ENCODE measurements at places on chromosomes 2 and 18.

- H3K36me3 ChIP-seq, result no peaks in the 10 kb centered on the region
- no peak overlapping the region for H3K4me3 ChIP-seq
- no peaks in the 10 kb centered on the region for H3K27me3 ChIP-seq
- DNase-seq, result no peak
These were observed 25.1 kb upstream of the IL1R1 start for GRCh38 chr2:102117472-102117858.

GRCh38 chr18:4599312-4599711 is 144.2 kb upstream of the DLGAP1 start:
- no peaks in the 10 kb centered on the region for H3K27me3 ChIP-seq
- no peak overlapping the region for H3K27ac ChIP-seq
- H3K4me3 ChIP-seq, result no peak overlapping the region
- H3K36me3 ChIP-seq, result no peaks in the 10 kb centered on the region
- no peak for DNase-seq

- H3K4me1 ChIP-seq, result no peaks in the 10 kb centered on the region
- H3K4me3 ChIP-seq, result no peak overlapping the region
- no peak for DNase-seq
- H3K36me3 ChIP-seq, result no peaks in the 10 kb centered on the region
- H3K27me3 ChIP-seq, result no peaks in the 10 kb centered on the region
- H3K27ac ChIP-seq, result no peak overlapping the region
These were observed 9.8 kb upstream of the SAP130 start for GRCh38 chr2:128037649-128038048.

DNA sequence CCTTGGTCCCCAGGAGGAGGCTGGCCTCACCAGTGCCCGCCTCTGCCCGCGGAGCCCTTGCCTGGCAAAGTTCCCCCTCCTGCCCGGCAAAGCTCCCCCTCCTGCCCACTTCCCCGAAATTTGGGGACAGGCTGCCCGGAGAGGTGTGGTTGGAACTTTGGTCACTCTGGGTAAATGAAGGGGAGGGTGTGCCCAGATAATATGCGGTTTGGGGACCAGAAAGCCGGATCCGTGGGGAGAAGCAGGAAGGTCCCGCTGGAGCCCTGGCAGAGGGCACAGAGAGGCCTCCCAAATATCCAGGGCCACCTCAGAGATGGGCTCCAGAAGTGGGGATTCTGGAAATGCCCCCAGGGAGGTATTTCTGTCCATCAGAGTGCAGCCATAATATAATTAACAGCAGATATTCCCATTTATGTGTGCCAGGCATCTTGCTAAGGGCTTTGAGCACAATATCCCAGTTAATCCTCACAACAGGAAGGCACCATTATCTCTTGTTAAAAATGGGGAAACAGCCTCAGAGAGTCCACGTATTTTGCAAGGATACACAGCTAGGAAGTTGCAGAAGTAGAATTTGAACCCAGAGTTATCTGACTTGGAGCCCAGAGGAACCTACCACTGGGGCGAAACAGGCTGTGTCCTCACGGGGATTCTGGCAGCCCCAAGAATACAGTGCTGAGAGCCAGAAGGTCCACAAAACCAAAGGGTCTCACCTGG is 914 bp downstream of the STEAP3 start:
- no peak overlapping the region for H3K27ac ChIP-seq
- H3K27me3 ChIP-seq, result no peaks in the 10 kb centered on the region

DNA sequence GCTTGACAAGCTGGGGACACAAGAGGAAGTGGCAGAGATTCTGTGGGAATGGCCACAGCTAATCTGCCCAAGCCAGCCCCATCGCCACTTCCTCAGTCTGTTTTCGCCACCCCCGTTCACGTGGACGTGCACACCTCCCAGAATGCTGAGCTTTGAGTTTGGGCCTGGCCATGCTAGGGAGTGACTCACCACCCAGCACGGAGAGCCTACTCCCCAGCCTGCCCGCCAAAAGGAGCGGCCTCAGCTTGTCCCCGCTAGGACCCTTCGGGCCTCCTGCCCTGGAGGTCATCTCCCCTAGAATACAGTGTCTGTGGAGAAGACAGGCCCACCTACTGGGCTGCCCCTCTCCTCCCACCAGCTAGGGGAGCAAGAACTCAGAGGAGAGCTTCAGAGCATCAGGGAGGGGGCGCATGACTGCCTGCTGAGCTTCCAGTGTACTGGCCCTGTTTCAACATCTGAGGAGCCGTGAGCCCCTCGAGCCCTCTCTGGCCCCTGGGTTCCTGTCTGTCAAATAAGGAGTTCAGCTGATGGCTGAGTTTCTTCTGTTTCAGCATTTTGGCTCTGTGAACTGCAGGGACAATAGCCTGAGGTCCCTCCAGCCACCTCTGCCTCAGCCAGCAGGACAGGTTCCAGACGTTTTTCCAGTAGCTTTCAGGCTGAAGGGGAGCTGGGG is 5.1 kb downstream of the SLC35F6 start:
- no peak for DNase-seq
- H3K4me1 ChIP-seq, result peaks cover 32% of the 10 kb centered on the region
- peaks cover under 1% of the 10 kb centered on the region for H3K36me3 ChIP-seq
- H3K27ac ChIP-seq, result peak overlapping the region; percentile 14
- no peaks in the 10 kb centered on the region for H3K27me3 ChIP-seq

DNA sequence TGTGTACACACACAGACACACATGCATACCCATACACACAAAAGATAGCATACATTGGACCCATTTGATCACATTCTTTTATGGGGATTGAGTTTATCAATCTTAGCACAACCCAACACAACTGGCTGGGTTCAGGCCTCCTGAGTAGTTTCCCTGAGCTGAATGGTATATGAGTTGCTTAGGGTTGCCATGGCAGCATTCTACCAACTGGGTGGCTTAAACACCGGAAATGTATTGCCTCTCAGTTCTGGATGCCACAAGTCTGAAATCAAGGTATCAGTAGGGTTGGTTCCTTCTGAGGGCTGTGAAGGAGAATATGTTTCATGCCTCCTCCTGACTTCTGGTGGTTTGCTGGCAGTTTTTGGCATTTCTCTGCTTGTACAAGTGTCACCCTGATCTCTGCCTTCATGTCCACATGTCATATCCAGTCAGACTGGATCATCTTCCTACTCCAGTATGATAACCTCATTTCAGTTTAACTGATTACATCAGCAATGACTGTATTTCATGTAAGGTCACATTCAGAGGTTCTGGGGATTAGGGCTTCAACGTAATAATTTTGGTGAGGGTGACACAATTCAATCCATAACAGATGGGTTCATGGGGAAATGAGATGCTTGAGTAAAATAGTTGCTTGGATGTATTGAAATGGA is 212.7 kb downstream of the KCNE4 start:
- no peak overlapping the region for H3K4me3 ChIP-seq
- no peaks in the 10 kb centered on the region for H3K27me3 ChIP-seq
- H3K36me3 ChIP-seq, result no peaks in the 10 kb centered on the region

- no peak overlapping the region for H3K4me3 ChIP-seq
- no peak overlapping the region for H3K27ac ChIP-seq
- no peaks in the 10 kb centered on the region for H3K27me3 ChIP-seq
- H3K4me1 ChIP-seq, result peaks cover 7% of the 10 kb centered on the region
- no peaks in the 10 kb centered on the region for H3K36me3 ChIP-seq
These were observed 135.8 kb downstream of the IKZF2 start for GRCh38 chr2:213015387-213016165.

DNA sequence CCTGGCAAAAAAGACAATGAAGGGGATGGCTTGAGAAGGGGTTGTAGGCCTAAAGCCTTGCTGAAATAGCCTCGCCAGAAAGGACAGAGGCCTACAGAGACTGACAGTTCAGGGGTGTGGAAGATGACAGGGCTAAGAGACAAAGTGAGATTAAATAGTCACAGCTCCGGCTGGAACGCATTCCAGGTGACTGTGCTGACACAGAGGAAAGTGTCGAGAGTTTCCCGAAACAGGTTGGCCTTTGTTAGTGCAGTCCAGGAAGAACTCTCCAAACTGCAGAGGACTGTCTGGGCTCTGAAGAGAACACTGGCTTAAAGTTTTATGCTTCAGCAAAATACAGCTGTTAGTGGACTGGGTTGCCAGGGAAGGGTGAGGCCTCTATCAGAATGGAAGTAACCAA is 52.8 kb downstream of the METTL4 start:
- H3K4me1 ChIP-seq, result peaks cover 21% of the 10 kb centered on the region
- DNase-seq, result no peak
- no peak overlapping the region for H3K4me3 ChIP-seq

GRCh38 chr18:27966881-27967280 is 210.0 kb downstream of the CDH2 start:
- no peaks in the 10 kb centered on the region for H3K27me3 ChIP-seq
- DNase-seq, result no peak
- H3K4me3 ChIP-seq, result no peak overlapping the region
- H3K27ac ChIP-seq, result peak overlapping the region; percentile 72

GRCh38 chr2:126221506-126221905 is 434.5 kb upstream of the GYPC start:
- no peak overlapping the region for H3K27ac ChIP-seq
- H3K27me3 ChIP-seq, result no peaks in the 10 kb centered on the region
- H3K36me3 ChIP-seq, result no peaks in the 10 kb centered on the region
- no peak for DNase-seq

DNA sequence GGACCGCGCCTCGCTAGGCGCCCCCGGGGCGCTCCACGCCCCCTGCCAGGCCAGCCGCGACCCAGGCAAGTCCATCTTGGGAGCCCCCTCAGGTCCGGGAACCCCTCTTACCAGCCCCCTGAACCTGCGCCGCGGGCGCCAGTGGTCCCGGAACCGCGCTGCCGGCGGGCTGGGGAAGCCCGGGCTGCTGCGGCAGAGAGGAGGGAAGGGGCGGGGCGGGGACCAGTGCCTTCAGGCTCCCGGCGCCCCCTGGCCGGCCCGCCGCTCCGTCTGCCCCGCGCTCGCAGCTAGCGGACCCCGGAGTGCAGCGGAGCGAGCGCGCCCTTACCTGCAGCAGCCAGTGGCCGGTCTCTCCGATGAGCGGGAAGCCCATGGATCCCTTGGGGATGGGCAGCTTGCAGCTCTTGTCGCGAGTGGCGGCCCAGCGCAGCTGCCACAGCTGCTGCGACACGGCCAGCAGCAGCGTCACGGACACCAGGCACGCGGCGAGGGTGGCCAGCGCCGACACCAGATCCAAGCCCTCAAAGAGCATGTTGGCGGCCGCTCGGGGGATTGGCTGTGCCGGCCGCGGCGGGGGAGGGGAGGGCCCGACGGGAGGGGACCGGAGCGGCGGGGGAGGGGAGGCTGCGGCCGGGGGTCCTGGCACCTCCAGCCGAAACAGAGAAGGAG is at the start of gene CYP26B1:
CYP26B1 (minus strand) TSS at position 560 of the 669 bp plus-strand sequence; CDS start at position 532, 28 bp downstream.
- H3K4me1 ChIP-seq, result peaks cover 15% of the 10 kb centered on the region
- DNase-seq, result peak; percentile 95
- peaks cover 77% of the 10 kb centered on the region for H3K27me3 ChIP-seq
- H3K27ac ChIP-seq, result no peak within 1 kb of the TSS

- DNase-seq, result no peak
- peaks cover 4% of the 10 kb centered on the region for H3K36me3 ChIP-seq
- no peaks in the 10 kb centered on the region for H3K4me1 ChIP-seq
- no peak overlapping the region for H3K4me3 ChIP-seq
- no peak overlapping the region for H3K27ac ChIP-seq
These were observed 76.3 kb downstream of the BOLA3 start for GRCh38 chr2:74071426-74071825.

DNA sequence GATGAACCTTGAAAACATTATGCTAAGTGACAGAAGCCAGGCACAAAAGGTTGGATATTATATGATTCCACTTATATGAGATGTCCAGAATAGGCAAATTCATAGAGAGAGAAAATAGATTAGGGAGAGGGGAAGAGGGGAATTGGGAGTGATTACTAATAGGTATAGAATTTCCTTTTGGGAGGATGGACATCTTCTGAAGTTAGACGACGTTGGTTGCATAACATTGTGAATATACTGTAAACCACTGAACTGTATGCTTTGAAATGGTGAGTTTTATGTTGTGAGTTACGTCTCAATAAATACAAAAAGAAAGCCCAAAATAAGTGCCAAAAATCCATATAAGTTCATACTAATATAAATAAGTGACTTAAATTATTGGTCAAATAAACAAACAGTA is 18.6 kb upstream of the CYP26B1 start:
- peaks cover 2% of the 10 kb centered on the region for H3K4me1 ChIP-seq
- peaks cover 6% of the 10 kb centered on the region for H3K27me3 ChIP-seq
- H3K36me3 ChIP-seq, result no peaks in the 10 kb centered on the region
- H3K4me3 ChIP-seq, result no peak overlapping the region
- no peak for DNase-seq

DNA sequence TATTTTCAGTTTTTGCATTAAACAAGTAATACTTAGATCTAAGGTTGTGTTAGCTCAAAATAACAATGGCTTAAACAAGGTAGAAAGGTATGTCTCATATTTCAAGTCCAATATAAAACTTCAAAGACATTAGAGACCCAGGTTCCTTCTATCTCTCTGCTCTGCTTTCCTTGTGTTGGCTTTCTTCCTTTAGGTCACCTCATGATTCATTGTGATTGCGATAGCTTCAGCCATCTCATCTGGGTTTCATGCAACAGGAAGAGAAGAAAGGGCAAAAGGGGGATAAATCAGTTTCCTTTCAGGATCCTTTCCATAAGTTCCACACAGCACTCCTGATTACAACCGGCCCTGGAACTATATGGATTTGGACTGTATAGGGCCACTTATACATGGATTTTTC is 16.0 kb upstream of the TBR1 start:
- DNase-seq, result no peak
- no peak overlapping the region for H3K4me3 ChIP-seq
- peaks cover 27% of the 10 kb centered on the region for H3K36me3 ChIP-seq
- no peak overlapping the region for H3K27ac ChIP-seq

- no peak overlapping the region for H3K4me3 ChIP-seq
- no peaks in the 10 kb centered on the region for H3K36me3 ChIP-seq
- no peak overlapping the region for H3K27ac ChIP-seq
- H3K27me3 ChIP-seq, result peaks cover 51% of the 10 kb centered on the region
- peaks cover 4% of the 10 kb centered on the region for H3K4me1 ChIP-seq
- DNase-seq, result peak; percentile 87
These were observed 4.0 kb downstream of the CYP26B1 start for GRCh38 chr2:72143441-72144273.

- H3K36me3 ChIP-seq, result no peaks in the 10 kb centered on the region
- H3K4me1 ChIP-seq, result no peaks in the 10 kb centered on the region
These were observed 87.3 kb downstream of the ALK start for GRCh38 chr2:29834036-29834540.

DNA sequence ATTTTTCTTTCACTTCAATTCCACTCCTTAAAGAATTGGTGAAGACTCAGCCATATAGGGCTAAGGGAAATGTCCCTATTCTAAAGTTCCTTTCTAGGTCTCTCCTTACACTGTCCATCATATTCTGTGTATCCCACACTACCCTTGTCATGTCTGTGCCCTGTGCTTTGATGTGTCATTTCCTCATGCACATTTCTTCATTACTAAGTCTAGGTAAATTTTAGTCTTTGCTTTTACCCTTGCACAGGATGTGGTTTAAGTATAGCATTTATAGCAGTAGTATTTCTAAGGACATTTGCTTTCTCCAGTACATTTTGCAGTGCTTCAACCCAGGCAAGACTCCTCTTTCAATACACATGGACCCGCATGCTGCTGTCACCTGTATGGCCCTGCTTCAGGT is 221.5 kb upstream of the ACVR2A start:
- no peaks in the 10 kb centered on the region for H3K4me1 ChIP-seq
- H3K27ac ChIP-seq, result no peak overlapping the region
- no peaks in the 10 kb centered on the region for H3K27me3 ChIP-seq
- no peak overlapping the region for H3K4me3 ChIP-seq
- DNase-seq, result no peak
- no peaks in the 10 kb centered on the region for H3K36me3 ChIP-seq

- DNase-seq, result no peak
- no peak overlapping the region for H3K4me3 ChIP-seq
- H3K36me3 ChIP-seq, result no peaks in the 10 kb centered on the region
- H3K27ac ChIP-seq, result no peak overlapping the region
These were observed 99.9 kb upstream of the SLC38A11 start for GRCh38 chr2:165055082-165055851.
